Esophagus squamous epithelium (tissue), 5 donors: ENCODE measurements at places on chromosomes 3 and 15.

- no peak for DNase-seq
These were observed 12.1 kb downstream of the GK5 start for GRCh38 chr3:142213298-142213697.

GRCh38 chr3:170520996-170521395 is 64.9 kb downstream of the SLC7A14 start:
- no peak for DNase-seq

- DNase-seq = no peak
These were observed 154.6 kb upstream of the TLE3 start for GRCh38 chr15:70252056-70252950.

GRCh38 chr3:59710554-59710953 is 660.7 kb upstream of the CFAP20DC start:
- no peak for DNase-seq

DNA sequence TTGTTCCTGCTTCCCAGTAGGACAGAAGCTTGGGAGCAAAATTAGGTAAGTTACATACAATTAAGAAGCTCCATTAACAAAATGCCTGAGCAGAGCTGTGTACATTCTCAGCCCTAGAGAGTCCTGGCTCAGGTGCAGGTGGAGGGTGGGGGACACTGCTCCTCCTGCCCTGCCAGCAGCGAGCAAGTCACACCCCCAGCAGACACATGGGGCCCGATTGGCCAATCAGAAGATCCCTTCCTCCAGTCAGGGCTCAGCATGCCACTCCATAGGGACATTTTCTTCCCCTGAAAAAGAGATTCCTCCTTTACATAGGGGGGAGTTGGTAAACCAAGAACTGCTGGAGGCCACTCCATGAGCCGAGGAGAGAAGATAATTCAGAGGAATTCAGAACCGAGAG is 62.1 kb downstream of the PLXNA1 start:
- no peak for DNase-seq

GRCh38 chr3:141812586-141812985 is 49.4 kb downstream of the GRK7 start:
- DNase-seq = no peak

DNA sequence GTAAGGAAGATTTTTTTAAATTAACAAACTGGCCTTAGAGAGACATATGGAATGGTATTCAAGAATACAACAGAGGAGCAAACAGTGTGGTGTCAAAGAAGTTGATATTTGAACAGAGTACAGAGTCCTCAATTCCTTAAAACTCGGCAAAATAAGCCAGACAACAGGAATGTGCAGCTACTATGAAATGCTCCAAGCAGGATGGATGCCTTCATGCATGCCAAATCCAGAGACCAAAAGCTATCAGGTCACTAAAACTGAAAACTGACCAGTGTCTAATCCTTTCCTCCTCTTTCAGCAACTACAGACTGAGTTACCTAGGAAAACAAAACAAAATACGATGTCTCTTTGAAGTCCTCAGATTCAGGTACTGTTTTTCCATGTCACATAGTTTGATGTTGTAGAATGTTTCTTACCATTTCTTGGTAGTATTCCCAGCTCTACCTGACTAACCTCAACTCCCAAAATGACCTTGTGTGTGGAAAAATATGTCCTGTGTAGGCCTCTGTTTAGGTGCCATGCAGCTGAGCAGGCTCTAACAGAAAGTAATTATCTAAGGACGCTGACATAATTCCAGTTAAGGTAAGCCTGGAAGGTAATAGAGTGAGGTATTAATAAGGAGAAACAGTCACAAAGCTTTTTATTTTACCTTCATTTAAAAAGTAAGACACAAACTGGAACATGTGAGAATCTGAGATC is 46.9 kb downstream of the TBL1XR1 start:
- no peak for DNase-seq

GRCh38 chr3:149216193-149216869 is 5.3 kb downstream of the CP start:
- no peak for DNase-seq

DNA sequence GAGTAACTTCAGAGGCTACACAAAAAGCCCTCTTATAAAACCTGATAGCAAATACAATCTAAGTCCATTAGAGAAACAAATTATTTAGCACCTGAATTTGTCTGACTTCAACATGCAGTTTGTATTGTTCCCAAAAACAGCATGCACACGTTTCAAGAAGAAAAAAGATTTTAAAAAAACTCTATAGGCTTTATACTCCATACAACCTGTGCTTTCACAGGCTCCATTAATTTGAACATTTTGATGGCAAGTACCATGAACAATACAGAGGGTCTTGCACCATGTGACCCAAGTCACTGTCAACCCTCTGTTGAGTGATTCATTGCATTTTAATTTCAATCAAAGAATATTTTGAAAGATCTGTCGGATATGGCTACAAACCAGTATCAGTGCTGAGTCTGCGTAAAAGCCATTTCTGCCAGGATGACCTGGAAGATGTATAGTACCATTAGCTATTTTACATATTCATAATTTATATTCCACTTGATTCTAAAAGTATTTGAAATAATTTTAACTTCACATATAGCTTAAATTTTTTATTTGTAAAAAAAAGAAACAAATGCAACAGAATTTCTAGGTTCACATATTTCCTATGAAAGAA is 13.2 kb downstream of the ANXA2 start:
- no peak for DNase-seq
